ENCODE measurements at places on chromosomes 16 and 17.

GRCh38 chr16:6698548-6698947 is 634.1 kb upstream of the RBFOX1 start:
- DNase-seq: no peak

DNA sequence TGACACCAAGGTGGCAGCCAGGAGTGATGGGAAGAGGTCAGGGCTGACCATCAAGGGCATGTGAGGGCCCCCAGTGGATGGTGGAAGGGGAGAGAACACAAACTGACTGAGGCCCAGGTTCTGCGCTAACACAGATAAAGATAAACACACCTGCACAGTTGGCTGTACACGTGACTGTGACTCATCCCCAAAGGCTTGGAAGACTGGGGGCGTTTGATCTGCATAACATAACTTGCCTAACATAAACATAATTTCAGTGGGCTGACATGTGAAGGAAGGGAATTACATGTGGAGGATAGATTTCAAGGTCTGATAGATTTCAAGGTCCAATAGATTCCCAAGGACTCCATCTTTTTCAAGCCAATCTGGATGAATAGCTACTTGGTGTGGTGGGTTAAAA is 100.9 kb upstream of the TNRC6C start:
- DNase-seq: no peak

DNA sequence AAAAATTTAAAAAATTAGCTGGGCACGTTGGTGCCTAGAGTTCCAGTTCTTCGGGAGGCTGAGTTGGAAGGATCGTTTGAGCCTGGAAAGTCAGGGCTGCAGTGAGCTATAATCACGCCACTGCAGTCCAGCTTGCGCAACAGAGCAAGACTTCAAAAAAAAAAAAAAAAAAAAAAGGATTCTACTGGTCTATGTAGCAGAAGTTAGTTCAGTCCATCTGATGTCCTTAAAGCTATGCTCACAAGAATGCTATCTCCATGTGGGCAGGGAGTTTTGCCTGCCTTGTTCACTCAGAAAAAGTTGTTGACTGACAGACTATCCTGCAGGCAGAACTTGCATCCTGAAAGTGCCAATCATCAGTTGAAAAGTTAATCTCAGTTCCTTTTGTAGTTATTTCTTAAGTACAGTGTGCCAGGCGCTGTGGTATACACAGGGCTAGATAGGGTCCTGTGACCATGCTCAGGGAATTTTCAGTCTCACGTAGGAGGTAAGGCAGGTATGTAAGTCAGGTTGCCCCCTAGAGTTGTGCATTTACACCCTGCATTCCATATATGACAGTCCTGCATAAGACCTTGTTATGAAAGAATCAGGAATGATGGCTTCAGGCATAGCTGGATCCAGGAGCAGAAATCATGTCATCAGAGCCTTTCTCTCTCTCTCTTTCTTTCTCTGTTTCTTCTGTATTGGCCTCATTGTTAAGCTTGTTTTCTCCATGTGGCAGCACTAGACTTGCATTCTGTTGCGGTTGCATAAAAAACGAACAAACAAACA is 7.6 kb downstream of the SYT17 start:
- no peak for DNase-seq

- no peak for DNase-seq
Observed at GRCh38 chr16:83903751-83904150, 4.8 kb downstream of the MLYCD start.

DNA sequence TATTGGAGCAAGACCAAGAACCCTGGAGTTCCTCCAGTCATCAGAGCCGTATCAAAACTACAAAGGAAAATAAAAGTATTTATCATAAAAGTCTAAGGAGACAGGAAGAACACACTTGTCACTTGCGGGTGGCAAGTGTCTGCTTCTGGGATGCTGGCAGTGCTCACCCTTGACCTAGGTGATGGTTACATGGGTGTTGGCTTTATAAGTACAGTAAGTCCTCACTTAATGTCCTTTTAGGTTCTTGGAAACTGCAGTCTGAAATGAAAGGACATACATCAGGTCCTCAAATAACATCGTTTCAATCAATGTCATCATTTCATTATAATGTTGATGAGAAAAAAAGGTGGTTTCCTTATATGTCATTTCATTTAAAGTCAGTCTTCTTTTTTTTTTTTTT is 3.0 kb upstream of the AIPL1 start:
- no peak for DNase-seq

- DNase-seq: no peak
Observed at GRCh38 chr16:23082161-23082788, 67.0 kb downstream of the USP31 start.

All from stimulated activated CD8-positive, alpha-beta memory T cell treated with anti-CD3 and anti-CD28 coated beads, Interleukin-4, amount 100 ng/mL, for 1 hour (primary cell).